ENCODE measurements at places on chromosomes 16 and 17.
A peak's percentile ranks its signal among the peaks of the same experiment; 100 is the strongest.

GRCh38 chr17:37234106-37234505 lies 141.7 kb upstream of the C17orf78 start:
- DNase-seq, result no peak

DNA sequence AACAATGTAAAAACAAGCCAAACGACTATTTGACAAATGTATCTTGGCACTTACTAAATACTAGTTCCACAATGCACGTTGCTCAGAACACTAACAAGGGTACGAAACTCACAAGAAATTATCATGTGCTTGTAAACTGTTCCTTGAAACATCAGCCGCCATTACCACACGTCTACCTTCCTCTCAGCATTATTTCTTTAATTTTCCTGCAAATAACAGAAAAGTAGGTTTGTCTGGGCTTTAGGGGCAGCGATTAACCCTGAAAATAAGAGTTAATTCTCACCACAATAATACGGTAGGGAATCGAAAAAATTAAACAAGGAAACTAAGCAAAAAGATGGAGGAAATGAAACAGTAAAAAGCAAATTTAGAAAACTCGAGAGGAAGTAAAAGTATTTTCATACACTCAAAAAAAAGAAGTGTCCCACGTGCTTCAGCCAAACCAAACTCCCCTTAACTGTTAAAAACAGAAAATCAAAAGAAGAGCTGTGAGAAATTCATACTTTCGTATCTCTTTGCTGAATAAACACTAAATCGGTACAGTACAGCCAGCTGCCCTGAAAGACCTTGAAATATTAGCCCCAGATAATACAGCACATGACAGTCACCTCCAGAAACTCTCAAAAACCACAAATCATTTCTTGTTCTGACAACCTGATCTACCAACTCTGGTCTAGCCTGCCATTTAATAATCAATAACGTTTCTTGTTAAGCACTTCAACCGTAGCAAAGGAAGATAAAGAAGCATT lies 1.2 kb downstream of the ARHGAP17 start:
- DNase-seq, result no peak

GRCh38 chr17:79803997-79804855 lies 7.3 kb upstream of the CBX8 start:
- no peak for DNase-seq

DNA sequence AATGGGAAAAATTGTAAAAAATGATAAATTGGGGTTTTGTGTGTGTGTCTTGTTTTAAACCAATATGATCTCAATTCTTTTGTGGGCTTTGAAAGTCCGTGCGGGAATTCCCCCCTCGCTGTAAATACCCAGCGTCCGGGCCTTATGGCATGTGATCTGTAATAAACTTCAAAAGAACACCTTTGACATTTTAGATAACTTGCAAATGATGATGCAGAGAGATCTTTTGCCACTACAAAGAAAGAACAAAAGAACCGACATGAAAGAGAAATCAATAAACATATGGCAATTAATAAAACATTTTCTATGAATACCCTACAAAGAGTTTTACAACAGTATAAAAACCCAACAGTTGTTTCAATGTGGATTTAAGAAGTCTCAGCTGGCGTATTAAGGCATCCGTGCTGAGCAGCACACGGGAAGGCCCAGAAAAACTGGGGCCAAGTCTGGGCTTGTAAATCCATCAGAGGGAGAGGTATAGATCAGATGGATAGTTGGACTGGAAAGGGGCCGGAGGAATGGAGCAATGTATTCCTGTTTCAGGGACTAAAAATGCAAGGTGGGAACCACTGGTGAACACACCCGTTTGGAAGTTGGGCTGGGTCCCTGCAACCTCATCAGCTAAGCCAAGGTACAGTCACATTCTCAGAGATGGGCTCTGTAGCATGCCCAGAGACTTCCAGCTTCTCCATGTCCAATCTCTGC lies 115.2 kb downstream of the IRX5 start:
- no peak for DNase-seq

DNA sequence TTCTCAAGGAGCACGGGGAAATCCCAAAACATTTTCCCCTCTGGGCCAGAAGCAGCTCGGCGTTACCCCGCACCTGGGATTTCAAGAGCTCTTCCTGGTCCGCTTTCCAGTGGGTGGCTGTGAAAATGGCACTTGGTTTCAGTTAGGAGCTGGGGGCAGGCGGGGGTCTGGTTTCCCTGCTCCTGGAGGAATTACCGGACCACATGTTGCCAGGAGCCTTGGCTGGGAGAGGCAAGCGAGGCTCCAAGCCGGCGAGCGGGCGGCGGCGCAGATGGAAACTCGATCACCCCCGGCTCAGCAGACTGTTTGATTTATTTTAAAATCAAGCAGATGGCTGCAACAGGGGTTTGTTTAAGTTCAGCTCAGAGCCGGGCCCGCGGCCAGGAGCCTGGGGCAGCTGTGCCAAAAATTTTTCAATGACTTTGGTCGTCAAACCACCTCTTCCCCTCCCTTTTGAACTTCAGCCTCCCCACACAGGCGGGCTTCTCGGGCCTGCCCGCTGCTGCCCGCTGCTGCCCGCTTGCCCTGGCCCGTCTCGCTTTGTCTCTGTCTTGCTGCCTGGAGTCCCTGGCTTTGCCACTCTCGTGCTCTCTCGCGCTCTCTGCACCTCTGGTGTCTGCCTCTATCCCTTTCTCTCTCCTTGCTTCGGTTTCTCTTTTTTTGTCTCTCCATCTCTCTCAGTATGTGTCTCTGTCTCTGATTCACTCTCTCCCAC lies 108.0 kb upstream of the CIBAR2 start:
- no peak for DNase-seq

- DNase-seq, result no peak
Observed at GRCh38 chr16:83797013-83797412, 10.8 kb upstream of the HSBP1 start.

DNA sequence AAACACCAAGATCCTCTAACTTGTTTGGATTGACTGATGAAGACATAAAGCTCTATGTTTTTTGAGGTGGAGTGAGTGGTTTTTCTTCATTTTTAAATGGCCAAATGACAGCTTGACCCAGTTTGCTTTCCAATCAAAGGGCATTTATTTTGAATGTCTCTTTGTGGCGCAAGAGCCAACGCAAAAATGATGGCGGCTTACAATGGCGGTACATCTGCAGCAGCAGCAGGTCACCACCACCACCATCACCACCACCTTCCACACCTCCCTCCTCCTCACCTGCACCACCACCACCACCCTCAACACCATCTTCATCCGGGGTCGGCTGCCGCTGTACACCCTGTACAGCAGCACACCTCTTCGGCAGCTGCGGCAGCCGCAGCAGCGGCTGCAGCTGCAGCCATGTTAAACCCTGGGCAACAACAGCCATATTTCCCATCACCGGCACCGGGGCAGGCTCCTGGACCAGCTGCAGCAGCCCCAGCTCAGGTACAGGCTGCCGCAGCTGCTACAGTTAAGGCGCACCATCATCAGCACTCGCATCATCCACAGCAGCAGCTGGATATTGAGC lies 329 bp downstream of the NLK start:
- DNase-seq, result no peak

DNA sequence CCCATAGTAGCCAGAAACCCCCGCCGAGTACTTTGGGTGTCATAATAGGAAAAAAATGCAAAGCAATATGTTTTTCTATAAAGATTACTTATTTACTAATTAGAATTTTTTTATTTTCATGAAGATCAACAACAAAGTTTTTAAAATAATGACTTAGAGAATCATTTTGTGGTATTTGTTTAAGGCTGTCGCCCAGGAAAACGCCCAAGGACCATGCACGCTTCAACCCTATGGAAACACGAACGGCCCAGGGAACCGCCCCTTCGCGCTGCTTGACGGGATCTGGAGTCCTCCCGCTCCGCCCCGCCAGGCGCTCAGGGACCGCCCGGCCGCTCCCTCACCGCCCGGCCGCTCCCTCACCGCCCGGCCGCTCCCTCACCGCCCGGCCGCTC lies 408 bp upstream of the KPNA2 start:
- DNase-seq, result peak; percentile 86

DNA sequence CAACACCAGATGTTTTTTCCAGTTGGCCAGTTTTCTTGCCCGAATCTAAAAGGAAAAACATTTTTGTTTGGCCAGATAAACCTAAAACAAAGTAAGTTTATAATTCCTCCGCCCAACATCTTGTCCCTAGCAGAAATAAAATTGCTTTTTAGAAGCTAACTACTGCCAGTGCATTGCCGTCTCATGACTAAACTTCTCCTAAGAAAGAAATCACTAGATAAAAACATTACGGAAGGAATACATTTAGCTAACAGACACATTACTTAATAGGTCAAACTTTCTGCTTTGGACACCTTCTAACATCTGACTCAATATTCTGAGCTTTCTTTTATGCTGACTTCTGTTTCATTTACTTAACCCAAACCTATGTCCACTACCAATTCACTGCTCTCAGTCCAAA lies 36.2 kb downstream of the FBXL20 start:
- no peak for DNase-seq

DNA sequence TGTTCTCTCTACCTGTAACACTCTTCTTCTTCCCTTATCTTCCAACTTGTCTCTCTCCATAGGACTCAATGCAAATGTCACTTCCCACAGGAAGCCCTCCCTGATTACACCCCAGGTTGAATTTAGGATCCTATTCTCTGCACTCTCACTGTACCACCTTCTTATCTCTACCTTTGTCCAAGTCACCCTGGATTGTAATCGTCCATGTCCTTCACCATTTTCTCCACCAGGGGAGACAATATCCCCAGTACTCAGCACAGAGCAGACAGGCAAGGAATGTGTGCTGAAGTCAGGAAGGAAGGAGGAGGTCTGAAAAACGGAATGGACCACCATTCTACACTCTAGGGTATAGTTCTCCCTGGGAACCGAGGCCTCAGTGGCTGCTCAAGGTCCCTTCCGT lies 14.2 kb downstream of the C16orf82 start:
- no peak for DNase-seq

- no peak for DNase-seq
Observed at GRCh38 chr17:72534265-72534664, 413.4 kb downstream of the SOX9 start.

DNA sequence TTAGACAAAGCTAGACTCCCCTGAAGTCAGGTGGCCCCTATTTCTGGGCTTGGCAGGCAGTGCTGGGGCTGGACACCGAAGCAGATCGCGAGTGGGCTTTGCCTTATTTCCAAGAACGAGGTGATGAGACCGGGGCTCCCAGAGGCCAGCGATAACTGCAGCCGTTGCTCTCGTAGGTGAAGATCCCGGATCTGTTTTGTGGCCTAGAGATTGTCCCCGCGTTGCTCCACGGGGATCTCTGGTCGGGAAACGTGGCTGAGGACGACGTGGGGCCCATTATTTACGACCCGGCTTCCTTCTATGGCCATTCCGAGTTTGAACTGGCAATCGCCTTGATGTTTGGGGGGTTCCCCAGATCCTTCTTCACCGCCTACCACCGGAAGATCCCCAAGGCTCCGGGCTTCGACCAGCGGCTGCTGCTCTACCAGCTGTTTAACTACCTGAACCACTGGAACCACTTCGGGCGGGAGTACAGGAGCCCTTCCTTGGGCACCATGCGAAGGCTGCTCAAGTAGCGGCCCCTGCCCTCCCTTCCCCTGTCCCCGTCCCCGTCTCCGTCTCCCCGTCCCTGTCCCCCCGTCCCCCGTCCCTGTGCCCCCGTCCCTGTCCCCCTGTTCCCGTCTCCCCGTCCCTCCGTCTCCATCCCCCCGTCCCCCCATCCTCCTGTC lies 1.5 kb upstream of the TBCD start:
- no peak for DNase-seq

DNA sequence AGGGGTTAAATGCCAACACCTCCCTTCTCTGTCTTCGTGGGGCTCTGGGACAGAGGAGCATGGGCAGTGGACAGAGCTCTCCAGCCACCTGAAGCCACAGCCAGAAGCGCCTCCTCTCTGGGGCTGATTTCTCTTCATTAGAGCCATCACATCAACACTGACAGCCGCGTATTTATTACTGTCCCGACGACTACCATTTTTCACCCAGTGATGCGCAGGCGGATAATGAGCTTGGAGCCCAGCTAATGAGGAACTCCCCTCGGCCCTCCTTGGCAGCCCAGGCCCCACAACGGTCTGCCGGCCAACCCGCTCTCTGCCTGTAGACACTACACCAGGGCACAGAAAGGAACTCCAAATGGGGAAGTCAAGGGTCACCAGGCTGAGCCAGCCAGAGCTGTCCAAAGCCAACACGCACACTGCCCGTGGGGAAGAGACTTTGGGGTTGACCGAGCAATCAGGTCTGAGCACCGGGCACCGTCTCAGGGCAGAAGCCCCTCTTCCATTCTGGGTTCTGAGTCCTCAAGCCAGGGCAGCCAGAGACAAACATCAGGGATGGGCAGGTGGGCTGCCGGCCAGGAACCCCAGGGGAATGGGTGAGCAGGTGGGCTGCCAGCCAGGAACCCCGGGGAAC lies 13.2 kb downstream of the SDK2 start:
- no peak for DNase-seq

DNA sequence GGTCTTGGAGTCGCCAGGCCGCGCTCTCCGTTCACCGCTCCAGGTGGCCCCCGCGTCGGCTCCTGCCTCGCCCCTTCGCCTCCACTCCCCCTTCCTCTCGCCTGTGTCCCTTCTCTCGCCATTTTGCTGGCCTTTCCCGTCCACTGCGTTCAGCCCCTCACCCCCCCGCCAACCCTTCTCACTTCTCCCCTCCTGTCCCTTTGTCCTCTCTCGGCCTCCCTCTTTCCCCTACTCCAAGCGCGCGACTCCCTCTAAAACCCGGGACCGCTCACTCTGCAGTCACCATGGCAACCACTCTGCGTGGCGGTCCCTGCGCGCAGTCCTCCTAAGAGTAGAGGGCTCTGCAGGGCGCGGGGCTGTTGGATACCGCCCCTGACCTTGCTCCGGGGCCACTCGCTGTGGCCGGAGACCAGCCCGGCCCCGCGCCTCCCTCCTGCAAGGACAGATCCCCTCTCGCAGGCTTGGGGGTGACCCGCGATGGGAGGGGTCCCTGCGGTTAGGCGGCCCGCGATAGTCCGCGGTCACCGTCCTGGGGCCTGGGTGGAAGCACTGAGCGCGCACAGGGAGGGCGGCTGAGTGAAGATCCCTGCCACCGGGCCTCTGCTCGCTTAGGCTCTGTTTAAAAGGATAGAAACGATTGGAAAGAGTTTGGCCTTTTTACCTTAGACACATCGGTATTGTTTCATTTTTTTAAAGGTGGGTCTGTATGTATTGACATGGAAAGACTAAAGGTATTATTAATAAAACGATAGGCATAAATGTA lies 454 bp downstream of the CCDC40 start:
- no peak for DNase-seq

- peak; percentile 51 for DNase-seq
Observed at GRCh38 chr17:65553009-65553645, 8.3 kb downstream of the AXIN2 start.
